CD4-positive, alpha-beta T cell treated with Interleukin-15 for 1 hour (primary cell): ENCODE measurements at places on chromosomes 6 and 20.
A peak's percentile ranks its signal among the peaks of the same experiment; 100 is the strongest.

- no peak for DNase-seq
Observed at GRCh38 chr6:118350881-118351430, 197.1 kb upstream of the PLN start.

DNA sequence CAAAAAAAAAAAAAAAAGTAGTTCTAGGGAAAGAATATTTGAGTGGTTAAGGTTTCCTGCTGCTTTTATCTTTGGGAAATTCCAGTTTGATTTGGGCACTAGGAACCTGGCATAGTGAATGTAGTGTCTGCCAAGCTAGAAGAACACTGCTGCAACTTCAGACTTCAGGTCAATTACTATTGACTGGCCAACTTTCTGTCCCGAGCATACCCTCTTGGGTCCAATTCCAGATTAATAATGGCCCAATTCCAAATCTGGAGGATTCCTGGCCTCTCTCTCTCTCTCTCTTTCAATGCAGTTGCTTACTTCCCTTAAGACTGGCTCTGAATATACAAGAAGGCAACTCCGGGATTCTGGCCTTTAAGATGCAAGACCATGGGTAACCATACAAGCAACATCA, 74.9 kb downstream of the ANKEF1 start:
- DNase-seq: no peak

- no peak for DNase-seq
Observed at GRCh38 chr20:63158352-63158751, 57.6 kb downstream of the YTHDF1 start.

GRCh38 chr6:33344701-33345697, 27.5 kb upstream of the ZBTB22 start:
- DNase-seq: peak; percentile 80

- no peak for DNase-seq
Observed at GRCh38 chr20:61259741-61260140, 7.7 kb downstream of the CDH4 start.

DNA sequence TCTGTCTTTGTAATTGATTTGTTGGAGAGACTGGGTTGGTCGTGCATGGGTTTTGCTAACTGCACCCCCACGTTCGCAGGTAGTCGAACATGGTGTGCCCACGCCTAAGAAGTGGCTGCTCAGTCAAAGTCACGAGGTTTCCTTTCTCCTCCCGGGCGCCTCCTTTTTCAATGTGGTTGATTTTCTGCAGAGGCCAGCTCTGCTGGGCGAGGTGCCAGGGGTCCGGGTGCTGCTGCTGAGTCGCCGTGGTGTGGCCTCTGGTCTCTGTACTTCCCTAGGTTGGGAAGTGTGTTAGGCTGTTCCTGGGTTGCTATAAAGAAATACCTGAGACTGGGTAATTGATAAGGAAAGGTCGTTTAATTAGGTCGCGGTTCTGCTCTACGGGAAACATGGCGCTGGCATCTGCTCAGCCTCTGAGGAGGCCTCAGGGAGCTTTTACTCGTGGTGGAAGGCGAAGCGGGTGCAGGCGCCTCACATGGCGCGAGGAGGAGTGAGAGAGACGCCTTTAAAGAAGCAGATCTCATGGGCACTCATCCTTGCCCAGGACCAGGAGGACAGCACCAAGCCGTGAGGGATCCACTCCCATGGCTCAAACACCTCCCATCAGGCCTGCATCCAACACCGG, 14.1 kb downstream of the OSBPL2 start:
- DNase-seq: no peak

DNA sequence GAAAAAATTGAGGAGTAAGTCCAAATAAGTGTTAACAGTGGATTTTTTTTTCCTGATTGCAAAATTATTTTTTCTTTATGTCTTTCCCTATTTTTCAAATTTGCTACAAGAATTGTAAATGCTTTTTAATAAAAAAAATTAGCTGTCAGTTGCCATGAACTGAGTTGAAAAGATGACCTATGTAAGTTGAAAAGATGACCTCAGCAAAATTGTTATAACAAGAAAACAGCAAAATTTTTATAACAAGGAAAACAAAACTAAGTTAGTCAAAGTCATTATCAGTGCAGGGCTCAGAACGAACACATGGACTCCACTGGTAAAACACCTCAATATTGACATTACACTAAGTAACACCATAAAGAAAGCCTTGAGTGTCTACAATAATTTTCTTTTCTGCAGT, 207.0 kb upstream of the HDDC2 start:
- DNase-seq: no peak

- DNase-seq: peak; percentile 79
Observed at GRCh38 chr20:10671221-10671918, 2.4 kb downstream of the JAG1 start.

DNA sequence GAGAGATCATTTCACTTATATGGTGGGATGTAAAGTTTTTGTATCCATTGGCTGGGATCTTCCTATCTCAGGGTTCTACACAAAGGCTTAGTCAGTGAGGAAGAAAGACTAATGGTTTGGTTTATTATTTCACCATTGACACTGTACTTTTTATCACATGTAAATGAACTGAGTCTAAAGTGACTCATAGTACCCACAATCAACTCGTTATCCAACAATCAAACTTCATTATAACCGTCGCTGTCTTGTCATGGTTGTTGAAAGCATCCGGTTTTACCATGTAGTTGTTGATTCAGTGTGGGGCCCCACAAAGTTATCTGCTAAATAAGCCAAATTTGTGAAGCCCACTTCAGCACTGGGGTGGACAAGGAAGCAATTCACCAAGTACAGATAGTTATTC, 55.8 kb upstream of the MTRF1L start:
- no peak for DNase-seq

- no peak for DNase-seq
Observed at GRCh38 chr6:122641819-122642218, 31.6 kb downstream of the PKIB start.

DNA sequence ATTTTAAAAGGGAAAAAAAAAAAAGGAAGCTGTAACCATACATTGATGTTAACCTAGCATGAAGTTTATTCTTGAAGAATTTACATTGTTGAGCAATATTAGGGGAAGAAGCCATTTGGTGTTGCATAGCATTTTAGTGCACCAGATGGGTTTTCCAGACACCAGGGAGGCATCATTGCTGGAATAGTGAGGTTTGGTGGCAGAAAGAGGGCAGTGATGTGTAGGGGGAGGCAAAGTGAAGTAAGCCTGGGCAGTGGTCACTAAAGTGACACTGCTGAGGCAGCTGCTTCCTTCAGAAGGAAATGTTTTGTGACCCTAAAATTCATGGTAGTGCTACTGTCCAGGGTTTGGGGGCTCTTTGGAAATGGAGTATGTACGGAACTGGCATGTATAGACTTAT, 2.6 kb downstream of the TOMM6 start:
- no peak for DNase-seq

DNA sequence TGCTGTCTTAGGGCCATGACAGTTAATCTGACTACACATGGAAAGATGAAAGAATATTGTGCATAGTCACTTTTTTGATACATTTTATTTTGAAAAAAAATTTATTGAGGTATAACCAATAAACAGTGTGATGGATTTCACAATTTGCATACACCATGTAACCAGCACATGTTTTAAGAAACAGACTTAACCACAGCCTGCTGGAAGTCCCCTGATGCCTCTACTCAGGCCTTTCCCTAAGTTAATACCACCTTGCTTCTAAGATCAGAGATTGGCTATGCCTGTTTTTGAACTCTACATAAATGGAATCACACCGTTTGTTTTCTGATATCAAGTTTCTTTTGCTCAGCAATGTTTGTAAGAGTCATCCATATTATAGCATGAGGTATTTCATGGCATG, 136.3 kb downstream of the CFAP61 start:
- no peak for DNase-seq

DNA sequence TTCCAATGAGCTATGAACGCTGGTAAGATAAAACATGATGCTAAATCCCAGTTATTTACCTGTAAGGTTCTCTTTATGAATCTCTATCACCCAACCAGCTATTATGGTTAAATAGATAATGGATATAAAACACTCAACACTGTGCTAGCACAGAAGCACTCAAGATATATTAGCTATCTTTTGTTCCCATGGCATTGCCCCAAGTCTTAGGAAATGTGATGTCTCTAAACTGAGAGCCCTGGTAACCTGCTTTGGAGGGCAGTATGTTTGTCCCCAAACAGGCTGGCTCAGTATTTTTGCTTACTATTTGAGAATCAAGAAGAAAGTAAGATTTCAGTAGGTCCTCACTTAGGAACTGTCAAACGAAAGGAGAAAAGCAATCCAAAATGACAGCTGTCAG, 90.5 kb downstream of the BTBD9 start:
- no peak for DNase-seq

DNA sequence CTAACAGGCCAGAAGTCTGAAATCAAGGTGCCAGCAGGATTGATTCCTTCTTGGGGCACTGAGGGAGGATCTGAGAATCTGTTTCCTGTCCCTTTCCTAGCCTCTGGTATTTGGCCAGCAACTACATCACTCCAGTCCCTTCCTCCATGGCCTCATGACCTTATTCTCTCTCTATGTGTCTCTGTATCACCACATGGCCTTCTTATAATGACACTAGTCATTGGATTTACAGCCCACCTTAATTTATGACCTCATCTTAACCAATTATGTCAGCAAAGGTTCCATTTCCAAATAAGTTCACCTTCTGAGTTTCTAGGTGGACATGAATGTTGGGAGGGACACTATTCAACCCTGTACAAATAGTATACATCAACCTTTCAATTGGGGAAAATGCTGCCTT, 29.3 kb downstream of the SCML4 start:
- no peak for DNase-seq

- no peak for DNase-seq
Observed at GRCh38 chr6:47447722-47448121, 29.9 kb upstream of the CD2AP start.

- DNase-seq: no peak
Observed at GRCh38 chr6:34489207-34489805, 23.4 kb downstream of the PACSIN1 start.
